ENCODE measurements at places on chromosomes 7 and 10.
A peak's percentile ranks its signal among the peaks of the same experiment; 100 is the strongest.

GRCh38 chr10:49446031-49446430 lies 50.1 kb upstream of the DRGX start:
- DNase-seq: peak; percentile 28

DNA sequence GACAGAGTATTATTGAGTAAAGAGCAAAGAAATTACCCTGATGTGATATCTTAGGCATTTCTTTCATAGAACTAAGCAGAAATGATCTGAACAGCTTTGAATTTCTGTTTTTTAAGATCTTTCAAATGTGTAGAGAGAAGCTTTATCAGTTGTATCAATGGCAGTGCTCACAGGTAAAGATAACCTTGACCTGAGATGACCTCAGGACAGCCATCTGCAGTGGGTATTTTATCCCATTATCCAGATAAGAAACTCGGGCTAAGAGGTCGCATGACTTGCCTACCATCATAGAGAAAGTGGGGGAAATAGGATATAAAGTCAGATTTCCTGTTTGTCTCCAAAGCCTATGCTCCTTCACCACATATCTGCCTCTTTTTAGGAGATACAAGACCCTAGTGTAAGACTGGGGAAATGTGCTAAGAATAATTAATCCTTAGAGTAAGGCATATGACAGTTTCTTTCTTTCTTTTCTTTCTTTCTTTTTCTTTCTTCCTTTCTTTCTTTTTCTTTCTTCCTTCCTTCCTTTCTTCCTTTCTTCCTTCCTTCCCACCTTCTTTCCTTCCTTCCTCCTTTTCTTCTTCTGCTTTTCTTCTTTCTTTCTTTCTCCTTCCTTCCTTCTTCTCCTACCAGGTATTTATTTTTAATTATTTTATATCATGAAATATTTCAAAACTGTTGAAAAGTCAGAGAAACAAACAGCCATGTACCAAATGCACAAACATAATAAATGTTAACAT lies 10.9 kb downstream of the PLA2G12B start:
- DNase-seq: no peak

DNA sequence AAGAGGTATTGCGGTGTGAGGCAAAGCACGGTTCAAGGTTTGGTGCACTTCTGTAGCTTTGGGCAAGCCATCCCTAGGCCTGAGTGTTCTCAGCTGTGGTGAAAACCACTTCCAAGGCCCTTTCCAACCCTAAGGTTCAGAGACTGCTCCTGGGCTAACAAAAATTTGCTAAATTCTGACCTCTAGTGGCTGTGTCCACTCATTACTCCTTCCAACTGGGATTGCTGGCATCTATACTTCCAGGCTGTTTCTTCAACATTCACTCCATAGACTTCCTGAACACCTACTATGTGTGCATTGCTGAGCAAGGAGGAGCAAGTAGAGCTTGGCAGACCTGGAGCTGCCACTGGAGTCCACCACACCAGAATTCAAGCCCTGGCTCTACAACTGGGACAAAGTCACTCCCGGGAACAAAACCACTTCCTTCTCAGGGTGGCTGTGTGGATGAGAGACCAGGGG lies 29.3 kb upstream of the SH3PXD2A start:
- peak; percentile 63 for DNase-seq

DNA sequence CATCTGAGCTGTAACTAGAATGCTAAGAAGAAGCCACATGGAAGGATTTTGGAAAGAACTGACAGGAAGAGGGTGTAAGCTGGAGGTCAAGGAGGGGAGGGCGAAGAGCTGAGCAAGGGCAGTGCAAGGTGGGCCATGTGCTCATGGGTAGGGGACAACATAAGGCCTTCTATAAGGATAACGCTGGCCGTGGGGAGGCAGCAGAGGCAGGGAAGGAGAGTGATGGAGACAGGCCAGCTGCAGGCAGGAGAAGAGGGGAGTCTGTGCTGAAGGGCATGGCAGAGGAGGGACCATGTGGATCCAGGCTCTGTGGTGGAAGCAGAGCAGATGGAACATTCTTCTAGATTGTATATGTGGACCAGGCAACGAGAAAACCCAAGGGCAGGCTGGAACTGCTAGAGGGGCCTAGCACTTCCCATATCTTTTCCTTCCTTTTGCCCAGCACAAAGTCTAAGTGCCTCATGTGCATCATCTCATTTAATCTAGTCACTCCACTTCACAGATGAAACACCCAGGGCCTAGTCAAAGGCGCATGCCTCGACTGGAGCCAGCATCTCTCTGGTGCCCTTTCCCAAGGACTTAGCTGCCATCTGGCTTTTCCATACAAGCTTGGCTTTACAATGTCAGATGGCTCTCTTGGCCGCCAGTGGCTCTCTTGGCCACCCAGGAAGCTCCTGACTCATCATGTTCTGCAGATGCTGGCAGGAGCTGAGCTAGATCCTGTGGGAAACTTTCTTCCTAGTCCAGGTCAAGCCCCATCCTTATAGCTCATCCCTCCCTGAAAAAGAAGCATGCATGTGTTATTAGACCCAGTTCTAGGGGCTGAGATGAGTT lies 6.6 kb downstream of the LRRC18 start:
- DNase-seq: no peak

- peak; percentile 59 for DNase-seq
Measured at GRCh38 chr7:66630531-66630930, 1.9 kb downstream of the KCTD7 start.

- DNase-seq: peak; percentile 80
Measured at GRCh38 chr10:44978570-44979280, at the start of gene DEPP1. Gene DEPP1, minus strand, starts transcription at chr10:44978809. Its CDS starts 779 bp downstream, at chr10:44978030.

GRCh38 chr10:129472696-129473555 lies 5.9 kb downstream of the MGMT start:
- no peak for DNase-seq

DNA sequence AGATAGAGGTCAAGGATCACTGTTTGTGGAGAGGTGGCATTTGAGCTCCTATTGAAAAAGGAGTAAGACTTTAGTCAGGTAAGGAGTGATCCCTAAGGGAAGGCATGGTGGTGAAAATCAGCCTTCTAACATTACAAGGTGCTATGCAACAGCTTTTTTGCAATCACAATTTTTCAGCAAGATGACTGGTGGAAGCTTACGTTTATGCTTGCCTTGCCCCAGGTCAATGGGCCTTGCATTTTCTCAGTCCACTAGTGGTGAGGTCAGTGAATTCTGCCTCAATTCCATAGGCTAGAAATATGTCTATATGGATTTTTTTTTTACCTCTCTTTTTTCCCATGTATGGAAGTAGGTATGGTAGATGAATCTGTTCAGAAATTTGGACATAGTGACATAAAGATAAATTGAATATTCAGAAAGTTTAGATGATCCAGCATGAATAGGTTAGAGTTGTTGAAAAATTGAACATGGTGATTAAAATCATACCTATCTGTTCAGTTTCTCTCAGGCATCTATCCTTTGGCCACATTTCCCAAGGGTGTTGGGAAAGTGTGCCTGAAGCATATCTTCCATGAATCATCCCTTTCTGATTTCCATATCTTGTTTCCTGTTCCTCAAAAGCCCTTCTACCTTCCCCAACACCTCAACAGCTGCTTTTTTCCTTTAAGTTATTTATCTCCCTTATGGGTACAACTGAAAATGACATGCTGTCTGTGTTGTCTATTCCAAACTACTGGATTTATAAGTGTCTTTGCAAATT lies 71.9 kb upstream of the PTPRZ1 start:
- DNase-seq: no peak

GRCh38 chr7:151077705-151078232 lies 2.8 kb downstream of the FASTK start:
- no peak for DNase-seq

DNA sequence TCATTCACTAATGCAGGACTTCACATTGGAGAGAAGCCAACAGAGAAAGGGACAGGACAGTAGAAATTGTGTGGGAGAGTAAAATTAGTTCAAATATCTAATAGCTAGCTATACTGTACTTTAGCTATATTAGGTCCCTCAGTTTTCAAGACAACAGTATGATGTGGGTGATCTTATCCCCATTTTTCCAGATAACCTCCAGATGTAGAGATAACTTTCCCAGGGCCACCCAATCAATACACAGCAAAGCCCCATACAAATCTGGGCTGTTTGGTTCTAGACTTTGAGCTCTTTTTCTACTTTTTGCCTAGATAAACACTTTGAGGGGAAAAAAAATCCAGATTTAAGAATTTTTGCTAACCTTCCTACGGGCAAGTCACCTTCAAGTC lies 482 bp upstream of the CLDN12 start:
- DNase-seq: no peak

DNA sequence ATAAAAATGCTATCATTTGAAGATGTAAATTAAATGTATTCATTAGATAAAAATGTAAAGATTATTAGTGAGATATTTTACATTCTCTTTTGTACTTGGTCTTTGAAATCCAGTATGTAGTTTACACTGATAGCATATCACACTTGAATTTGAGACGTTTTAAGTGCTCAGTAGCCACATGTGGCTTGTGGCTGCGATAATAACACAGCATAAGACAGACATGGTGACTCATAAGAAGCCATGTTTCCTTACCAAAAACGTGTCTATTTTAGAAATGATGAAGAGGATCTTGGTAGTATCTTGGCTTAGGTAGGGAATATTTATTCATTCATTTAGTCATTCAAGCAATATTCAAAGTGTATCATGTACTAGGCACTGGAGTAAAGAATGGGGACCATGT lies 149.3 kb downstream of the POU6F2 start:
- DNase-seq: no peak

DNA sequence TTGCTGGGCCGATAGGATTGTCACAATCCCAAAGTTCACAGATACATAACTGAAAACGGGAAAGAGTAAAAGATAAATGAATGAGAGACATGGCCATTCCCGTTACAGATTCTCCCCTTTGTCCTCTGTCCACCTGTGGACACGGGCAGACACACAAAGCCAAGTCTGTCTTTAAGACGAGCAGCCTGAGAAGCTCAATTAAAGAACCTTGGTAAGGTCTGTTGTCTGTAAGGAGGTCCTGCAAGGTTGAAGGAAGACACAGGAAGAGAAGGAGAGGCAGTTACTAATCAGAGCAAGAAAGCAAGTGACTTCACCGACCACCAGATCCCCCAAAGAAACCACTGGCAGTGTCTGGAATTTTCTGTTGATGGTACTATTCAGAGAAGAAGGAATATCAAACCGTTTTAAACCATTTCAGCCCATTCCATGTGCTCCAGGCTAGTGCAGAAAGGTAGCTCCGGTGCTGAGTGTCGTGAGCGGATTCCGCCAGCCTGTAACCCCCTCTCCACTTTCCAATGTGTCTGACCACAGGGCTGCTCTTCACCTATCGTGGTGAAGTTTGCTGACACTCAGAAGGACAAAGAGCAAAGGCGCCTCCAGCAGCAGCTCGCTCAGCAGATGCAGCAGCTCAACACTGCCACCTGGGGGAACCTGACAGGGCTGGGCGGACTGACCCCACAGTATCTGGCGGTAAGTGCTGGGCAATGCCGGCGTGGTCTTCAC lies 252.6 kb downstream of the CELF2 start:
- peak; percentile 51 for DNase-seq

GRCh38 chr10:6218692-6219493 lies 16.2 kb downstream of the PFKFB3 start:
- DNase-seq: no peak

DNA sequence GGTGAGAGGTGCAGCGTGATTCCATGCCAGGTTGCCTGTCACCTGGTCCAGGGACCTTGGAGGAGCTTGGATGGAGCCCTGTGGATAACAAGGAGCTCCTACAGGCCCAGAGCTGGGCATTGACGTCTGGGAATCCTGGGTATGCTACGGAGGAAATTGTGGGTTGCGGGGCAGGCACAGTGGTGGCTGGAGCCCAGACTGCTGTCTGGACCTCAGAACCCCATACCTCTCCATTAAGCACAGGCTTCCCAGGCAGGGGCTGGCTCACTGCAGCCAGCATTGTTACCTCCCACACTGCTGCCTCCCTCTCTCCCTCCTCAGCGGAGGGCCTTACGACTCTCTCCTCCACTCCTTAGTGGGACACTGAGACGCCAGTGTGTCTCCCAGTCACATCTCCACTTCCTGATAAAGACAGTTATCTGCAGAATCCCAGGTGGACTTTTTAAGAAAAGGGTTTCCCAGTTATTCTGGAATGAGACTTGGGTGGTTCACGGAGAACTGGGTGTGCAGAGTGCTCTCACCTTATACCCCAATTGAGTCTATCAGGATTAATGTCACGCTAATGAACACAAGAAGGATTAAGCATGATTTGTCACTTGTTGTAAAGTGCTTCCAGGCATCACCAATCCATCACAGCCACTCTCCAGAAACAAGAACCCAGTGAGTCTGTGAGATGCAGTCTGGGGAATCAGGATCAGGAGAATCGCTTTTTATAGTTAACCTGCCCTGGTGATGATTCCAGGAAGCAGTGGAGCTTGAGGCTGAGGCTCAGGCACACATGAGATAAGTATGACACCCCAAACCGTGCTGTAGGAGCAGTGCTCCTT lies 309.4 kb downstream of the RPS24 start:
- DNase-seq: no peak

DNA sequence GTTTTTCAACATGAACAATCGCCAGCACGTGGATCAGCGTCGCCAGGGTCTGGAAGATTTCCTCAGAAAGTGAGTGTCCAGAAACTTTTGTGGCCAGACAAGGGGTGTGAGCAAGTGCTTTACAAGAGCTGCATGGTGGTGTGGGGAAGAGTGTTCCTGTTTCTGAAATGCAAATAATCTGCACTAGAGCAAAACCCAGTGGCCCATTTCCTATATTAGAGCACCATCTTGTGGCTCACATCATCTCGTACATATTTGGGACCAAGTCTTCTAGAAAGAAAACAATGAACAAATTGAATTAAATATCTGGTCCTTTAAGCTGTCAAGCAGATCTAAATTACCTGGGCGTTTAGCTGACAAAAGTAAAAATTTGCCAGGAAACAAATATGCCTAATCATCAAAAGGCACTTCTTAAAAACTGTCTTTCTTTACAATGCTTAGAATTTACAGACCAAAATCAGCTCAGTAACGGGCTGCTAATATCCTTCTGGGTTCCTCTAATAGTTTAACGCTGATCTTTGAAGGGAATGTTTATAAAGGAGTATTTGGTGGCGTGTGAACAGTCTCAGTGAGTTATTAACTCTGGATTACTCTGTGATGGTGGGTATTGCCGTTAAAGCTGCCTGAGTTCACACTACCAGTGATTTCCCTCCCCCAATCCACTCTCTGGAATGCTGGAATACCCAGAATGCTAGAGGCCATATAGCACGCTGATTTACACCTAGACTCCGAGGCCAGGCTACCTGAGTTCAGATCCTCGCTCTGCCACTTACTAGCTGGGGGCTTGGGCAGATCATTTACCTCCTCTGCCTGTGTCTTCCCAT lies 73.6 kb downstream of the SNX10 start:
- DNase-seq: peak; percentile 85

DNA sequence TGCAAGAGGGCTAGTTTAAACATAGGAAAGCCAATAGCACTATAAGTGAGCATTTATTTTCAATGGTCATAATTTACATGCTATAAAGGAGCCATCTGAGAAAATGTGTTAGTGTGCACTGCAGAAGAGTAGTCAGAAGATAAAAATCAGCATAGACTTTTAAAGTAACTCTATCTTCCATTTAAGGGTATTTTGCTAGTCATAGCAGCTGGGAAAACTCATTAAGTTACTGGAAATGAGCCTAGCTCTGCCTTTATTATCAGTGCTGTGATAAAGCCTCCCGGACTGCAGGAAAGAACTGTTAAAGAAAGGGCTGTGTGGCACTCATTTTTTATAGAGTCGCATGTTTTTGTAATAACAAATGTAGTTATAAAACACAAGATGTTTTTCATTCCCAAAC lies 825.8 kb upstream of the POM121L12 start:
- DNase-seq: no peak

- DNase-seq: no peak
Measured at GRCh38 chr7:49297958-49298357, 373.6 kb downstream of the CDC14C start.

- DNase-seq: no peak
Measured at GRCh38 chr7:137078781-137079180, 210.3 kb downstream of the CHRM2 start.

- peak; percentile 89 for DNase-seq
Measured at GRCh38 chr7:37208528-37208927, 240.1 kb downstream of the ELMO1 start.

- DNase-seq: no peak
Measured at GRCh38 chr10:83252596-83252995, 886.7 kb upstream of the GHITM start.
